ENCODE measurements at places on chromosomes 13 and 19.

DNA sequence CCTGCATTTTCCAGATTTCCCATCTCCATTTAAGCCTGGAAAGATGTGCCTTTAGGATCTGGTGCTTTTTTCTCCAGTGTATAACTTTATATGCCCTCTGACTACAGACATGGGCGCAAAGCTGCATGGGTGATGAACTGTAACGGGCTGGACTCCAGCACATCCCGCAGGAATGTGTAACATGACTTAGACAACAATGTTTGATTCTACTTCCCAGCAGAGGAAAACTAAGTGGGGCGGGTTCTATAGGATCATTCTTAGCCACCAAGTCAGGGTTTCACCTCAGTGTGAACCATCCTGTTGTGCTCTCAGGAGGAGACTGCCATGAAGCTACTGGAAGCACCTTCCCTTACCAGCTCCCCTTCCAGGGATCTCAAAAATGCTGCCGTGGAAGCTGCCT, 93.2 kb upstream of the SERP2 start:
- no peak for DNase-seq

- no peak for DNase-seq
These were observed 21.6 kb downstream of the POU2F2 start for GRCh38 chr19:42110658-42111057.

- DNase-seq: no peak
These were observed 737.5 kb upstream of the SLITRK5 start for GRCh38 chr13:86933676-86934075.

GRCh38 chr13:93942016-93942415, 537.5 kb downstream of the DCT start:
- no peak for DNase-seq

DNA sequence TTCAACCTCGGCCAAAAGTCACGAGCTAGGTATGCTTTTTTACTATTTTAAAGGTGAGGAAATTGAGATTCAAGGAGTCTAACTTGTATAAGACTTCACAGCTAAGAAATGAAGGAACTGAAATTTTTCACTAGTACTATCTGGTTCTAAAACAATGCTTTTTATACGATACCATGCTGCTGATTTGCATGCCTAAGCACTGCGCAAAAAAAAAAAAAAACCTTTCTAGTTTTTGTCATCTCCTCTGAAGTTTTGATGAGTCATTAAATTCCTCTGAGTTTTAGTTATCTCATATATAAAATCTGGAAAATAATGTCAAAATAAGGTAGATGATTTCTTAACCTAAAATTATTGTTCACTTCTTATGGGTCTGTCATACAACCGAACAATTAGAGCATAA, 28.0 kb upstream of the UFM1 start:
- no peak for DNase-seq

DNA sequence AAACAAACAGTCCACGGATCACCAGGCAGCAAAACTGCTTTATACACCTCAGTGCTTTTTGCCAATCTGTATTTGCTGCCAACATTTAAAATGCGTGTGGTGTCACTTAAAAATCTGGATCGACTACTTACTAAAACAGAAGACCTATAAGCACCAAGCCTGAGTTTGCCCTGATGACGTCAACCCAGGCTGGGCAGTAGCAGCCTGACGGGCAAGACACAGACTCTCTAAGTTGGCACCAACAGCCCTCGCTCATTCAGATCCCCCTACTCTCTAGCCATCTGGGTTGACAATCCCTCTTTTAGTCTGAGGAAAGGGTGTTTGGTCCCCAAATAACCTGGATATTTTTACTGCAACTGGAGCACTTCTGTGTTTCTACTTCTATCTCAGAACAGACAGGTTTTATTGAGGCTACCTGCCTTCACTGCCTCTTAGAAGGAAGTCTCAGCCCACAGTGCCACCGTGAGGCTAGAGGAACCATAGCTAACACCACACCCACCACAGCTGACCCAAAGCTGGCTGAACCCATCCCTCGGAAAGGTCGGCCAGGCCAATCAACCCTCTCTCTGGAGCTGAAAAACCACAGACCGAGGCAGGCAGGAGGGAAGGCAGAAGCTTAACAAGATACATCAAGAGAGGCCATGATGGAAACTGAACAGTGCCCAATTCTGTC, 6.9 kb downstream of the SUGP2 start:
- no peak for DNase-seq

GRCh38 chr13:38382946-38383345, 33.3 kb downstream of the UFM1 start:
- DNase-seq: no peak

- DNase-seq: no peak
These were observed 14.8 kb downstream of the GPALPP1 start for GRCh38 chr13:45004096-45004495.

Data from SIG-M5 (cell line).